Foreskin keratinocyte (primary cell): ENCODE measurements at places on chromosomes 7 and 10. TPM values are rescaled to one million over a fixed set of nuclear protein-coding genes. Genes with fewer than 3 reads are reported as not detected.

Gene SEM1
- 394 and 436 TPM in 2 replicates for polyA plus RNA-seq

Gene INA
- polyA plus RNA-seq = 0.70 and 1.0 TPM in 2 replicates

Gene EMX2
- 1.4 and 2.3 TPM in 2 replicates for polyA plus RNA-seq

Gene SPDYE6
- polyA plus RNA-seq = not detected in 2 replicates

Gene CRYGN
- polyA plus RNA-seq = not detected in 2 replicates

Gene SEMA3C
- 16.2 and 21.2 TPM in 2 replicates for polyA plus RNA-seq

Gene PNLIPRP1
- polyA plus RNA-seq = not detected in 2 replicates

Gene DPYSL4
- 0.62 and 1.0 TPM in 2 replicates for polyA plus RNA-seq

Gene NODAL
- 0.12 and 0.29 TPM in 2 replicates for polyA plus RNA-seq

Gene SLC16A12
- polyA plus RNA-seq = 0.04 and 0.07 TPM in 2 replicates

Gene FZD1
- polyA plus RNA-seq = 1.5 and 1.8 TPM in 2 replicates

Gene FKBP6
- polyA plus RNA-seq = 0.07 TPM in 1 of 2 replicates, not detected in the other
